Spleen (tissue), 13 donors: ENCODE measurements at places on chromosomes 5 and 9. TPM values are rescaled to one million over a fixed set of nuclear protein-coding genes. Genes with fewer than 3 reads are reported as not detected.

The SV2C gene
- total RNA-seq: 0.09 TPM

The CCDC183 gene
- total RNA-seq: 0.88 TPM

The FAM221B gene
- not detected for total RNA-seq

The CTXN3 gene
- not detected for total RNA-seq

The NKD2 gene
- 52.3 TPM for total RNA-seq

DNA sequence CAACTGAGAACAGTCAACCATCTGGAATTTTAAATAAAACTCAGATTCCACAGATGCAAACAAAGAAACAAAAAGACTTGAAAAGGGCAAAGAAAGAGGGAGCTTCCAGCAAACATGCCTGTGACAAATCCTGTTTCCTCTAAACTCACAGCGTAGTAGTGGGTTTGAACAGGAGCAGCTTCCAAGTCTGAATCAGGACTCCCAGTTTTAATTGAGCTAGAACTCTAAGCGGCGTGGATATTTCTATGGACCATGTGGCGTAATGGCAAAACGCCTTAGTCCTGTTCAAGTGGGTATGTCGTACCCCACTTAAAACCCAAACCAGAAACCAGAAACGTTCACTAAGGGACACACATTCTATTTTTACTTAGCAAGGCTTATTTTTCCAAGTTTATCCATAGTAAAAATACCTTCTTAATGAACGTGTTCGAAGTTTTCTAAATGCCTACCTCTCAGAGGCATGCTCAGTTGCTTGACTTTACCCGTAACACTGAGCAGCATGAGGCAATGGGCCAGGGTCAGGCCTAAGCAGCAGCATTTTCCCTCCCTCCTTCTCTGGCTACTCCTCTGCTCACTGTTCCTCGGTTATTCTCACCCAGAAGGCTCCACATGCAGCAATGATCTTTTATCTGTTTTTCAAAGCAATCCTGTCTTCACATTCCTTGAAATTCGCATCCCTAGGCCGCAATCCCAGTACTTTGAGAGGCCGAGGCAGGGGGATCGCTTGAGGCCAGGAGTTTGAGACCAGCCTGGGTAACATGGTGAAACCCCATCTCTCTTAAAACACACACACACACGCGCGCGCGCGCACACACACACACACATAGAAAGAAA lies 77.9 kb downstream of the FNBP1 start:
- DNase-seq: no peak
- peaks cover 95% of the 10 kb centered on the region for H3K4me1 ChIP-seq
- no peaks in the 10 kb centered on the region for H3K36me3 ChIP-seq
- no peaks in the 10 kb centered on the region for H3K27me3 ChIP-seq

GRCh38 chr5:166123717-166124116 lies 2167.7 kb upstream of the WWC1 start:
- no peaks in the 10 kb centered on the region for H3K36me3 ChIP-seq
- DNase-seq: no peak
- no peaks in the 10 kb centered on the region for H3K27me3 ChIP-seq
- H3K4me3 ChIP-seq: no peak overlapping the region
- no peaks in the 10 kb centered on the region for H3K4me1 ChIP-seq

DNA sequence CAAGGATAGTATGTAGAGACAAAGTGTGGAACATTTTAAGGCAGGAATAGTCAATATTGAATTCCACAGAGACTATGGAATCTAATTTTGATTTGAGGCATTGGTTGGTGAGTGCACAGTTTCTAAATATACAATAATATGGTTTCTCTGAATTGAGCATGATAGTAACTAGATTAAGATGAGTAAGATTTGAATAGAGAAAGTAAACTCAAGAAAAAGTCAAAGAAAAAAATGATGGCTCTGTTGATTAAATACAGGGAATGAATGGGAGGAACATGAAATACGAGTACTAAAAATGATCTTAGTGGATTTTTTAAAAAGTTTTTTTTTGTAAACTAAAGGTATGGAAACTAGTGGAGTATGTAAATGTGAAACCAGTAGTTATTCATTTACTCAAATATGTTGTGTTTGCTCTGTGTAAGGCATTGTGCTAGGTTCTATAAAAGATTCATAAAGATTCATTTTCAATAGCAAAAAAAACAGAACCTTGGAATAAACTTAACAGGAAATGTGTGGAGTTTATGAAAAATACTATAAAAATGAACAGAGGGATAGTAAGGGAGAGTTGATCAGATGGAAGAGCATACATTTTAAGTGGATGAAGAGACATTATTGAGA lies 101.2 kb downstream of the ZCCHC7 start:
- H3K4me3 ChIP-seq: no peak overlapping the region
- H3K4me1 ChIP-seq: no peaks in the 10 kb centered on the region
- H3K27ac ChIP-seq: no peak overlapping the region
- no peaks in the 10 kb centered on the region for H3K36me3 ChIP-seq

GRCh38 chr9:77592476-77592875 lies 55.6 kb downstream of the GNA14 start:
- peaks cover 7% of the 10 kb centered on the region for H3K4me1 ChIP-seq
- H3K27ac ChIP-seq: no peak overlapping the region
- H3K4me3 ChIP-seq: no peak overlapping the region

GRCh38 chr5:142087920-142088679 lies 20.5 kb upstream of the NDFIP1 start:
- H3K4me3 ChIP-seq: no peak overlapping the region
- no peaks in the 10 kb centered on the region for H3K36me3 ChIP-seq
- no peak for DNase-seq
- no peak overlapping the region for H3K27ac ChIP-seq
- no peaks in the 10 kb centered on the region for H3K27me3 ChIP-seq

DNA sequence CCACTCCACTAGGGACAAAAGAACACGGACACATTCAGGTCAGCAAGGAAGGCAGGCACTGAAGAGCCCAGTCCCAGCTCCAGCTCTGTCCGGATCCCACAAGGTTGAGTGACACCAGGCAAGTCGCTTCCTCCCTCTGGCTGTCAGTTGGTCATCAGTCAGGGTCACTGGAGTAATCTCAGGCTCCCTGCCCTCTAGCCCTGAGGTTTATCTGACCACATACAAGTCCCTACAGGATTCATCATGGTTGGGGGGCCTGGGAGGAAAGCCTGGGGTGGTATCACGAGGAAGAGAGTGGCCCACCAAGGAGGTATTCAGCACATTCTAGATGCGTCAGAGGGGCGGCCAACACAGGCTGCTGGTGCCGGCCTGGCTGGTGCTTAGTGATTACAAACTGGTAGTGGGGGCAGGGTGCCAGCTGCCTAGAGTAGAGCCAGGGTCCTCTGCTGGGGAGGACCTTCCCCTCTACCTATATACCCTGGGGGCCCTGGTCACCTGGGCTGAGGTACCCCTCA lies 81.5 kb downstream of the SHB start:
- no peak for DNase-seq
- no peak overlapping the region for H3K4me3 ChIP-seq
- no peaks in the 10 kb centered on the region for H3K36me3 ChIP-seq
- H3K4me1 ChIP-seq: peaks cover 4% of the 10 kb centered on the region

GRCh38 chr5:15604986-15605385 lies 105.0 kb downstream of the FBXL7 start:
- no peak overlapping the region for H3K4me3 ChIP-seq
- no peaks in the 10 kb centered on the region for H3K4me1 ChIP-seq
- H3K27ac ChIP-seq: no peak overlapping the region
- H3K36me3 ChIP-seq: no peaks in the 10 kb centered on the region
- no peak for DNase-seq
- H3K27me3 ChIP-seq: no peaks in the 10 kb centered on the region

DNA sequence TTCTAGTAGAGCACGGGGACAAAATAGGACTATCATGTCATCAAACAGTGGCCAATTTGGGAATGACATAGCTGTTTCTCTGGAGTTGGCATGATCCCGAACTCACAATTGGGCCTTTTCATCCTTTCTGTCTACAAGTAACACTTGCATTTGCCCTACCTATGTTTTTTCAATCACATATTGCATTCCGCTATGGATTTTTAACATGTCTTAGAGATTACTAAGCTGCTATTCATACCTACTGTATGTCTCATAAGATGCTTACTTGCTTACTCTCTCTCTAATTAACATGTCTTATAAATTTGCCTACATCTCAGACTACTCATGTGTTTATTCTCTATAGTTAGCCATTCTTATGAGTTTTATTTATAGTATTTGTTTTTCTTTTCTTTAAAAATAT lies 341.2 kb upstream of the CTNND2 start:
- H3K27ac ChIP-seq: no peak overlapping the region
- no peak for DNase-seq

- H3K27ac ChIP-seq: no peak overlapping the region
- H3K4me1 ChIP-seq: no peaks in the 10 kb centered on the region
- H3K36me3 ChIP-seq: no peaks in the 10 kb centered on the region
- H3K4me3 ChIP-seq: no peak overlapping the region
These were observed 198.9 kb upstream of the SGCD start for GRCh38 chr5:156128026-156128425.

DNA sequence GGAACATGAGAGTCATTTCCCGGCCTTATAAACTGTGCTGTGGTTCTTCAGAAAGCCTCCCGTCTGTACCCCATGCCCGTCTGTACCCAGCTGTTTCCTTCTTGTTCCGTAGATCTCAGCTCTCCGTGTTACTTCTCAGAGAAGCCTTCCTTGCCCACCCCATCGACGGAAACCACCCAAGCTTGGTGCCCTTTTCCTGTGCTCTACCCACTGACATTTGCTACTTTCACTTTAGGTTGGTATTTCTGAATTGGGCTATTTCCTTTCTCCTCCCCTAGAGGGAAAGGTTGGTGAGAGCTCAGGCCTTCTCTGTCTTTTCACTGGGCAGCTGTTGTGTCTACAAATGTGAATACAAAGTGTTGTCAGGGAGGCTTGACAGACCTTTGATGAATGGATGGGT lies 764.5 kb upstream of the ADAMTS16 start:
- H3K4me3 ChIP-seq: no peak overlapping the region
- no peak for DNase-seq
- no peak overlapping the region for H3K27ac ChIP-seq
- H3K27me3 ChIP-seq: no peaks in the 10 kb centered on the region

- H3K27ac ChIP-seq: no peak overlapping the region
- H3K36me3 ChIP-seq: no peaks in the 10 kb centered on the region
- DNase-seq: peak; percentile 45
- no peaks in the 10 kb centered on the region for H3K27me3 ChIP-seq
These were observed 45.3 kb downstream of the PLPP7 start for GRCh38 chr9:131334629-131335367.

GRCh38 chr5:133041910-133042309 lies 9.9 kb upstream of the HSPA4 start:
- H3K36me3 ChIP-seq: no peaks in the 10 kb centered on the region
- H3K4me3 ChIP-seq: no peak overlapping the region
- DNase-seq: no peak
- H3K4me1 ChIP-seq: no peaks in the 10 kb centered on the region
- H3K27me3 ChIP-seq: no peaks in the 10 kb centered on the region

DNA sequence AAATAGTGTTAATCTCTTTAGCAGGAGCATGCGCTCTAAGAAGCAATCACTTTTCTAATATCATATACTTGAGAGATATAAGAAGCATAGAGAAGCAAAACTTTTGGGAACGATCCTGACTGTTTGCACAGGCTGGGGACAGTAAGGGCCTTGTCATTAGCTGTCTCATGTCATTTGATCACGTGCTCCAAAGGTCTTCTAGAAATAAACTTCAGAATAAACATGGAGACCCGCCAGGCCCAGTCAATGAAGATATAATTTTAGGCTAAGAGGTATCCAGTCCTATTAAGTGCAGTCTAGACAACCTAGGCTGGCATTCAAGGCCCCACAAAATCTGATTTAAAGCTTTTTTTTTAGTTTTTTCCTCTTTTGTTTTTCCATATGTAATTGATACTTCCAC lies 111.0 kb upstream of the APC start:
- H3K4me3 ChIP-seq: no peak overlapping the region
- no peak for DNase-seq
- H3K36me3 ChIP-seq: no peaks in the 10 kb centered on the region
- no peak overlapping the region for H3K27ac ChIP-seq

GRCh38 chr9:124020520-124021384 lies 9.2 kb downstream of the LHX2 start:
- H3K4me1 ChIP-seq: no peaks in the 10 kb centered on the region
- no peaks in the 10 kb centered on the region for H3K36me3 ChIP-seq
- peaks cover 87% of the 10 kb centered on the region for H3K27me3 ChIP-seq
- DNase-seq: no peak
- H3K27ac ChIP-seq: no peak overlapping the region

GRCh38 chr5:6195711-6196358 lies 182.5 kb downstream of the MED10 start:
- no peak overlapping the region for H3K4me3 ChIP-seq
- no peak for DNase-seq
- no peaks in the 10 kb centered on the region for H3K27me3 ChIP-seq
- no peaks in the 10 kb centered on the region for H3K4me1 ChIP-seq
- H3K27ac ChIP-seq: no peak overlapping the region
- H3K36me3 ChIP-seq: no peaks in the 10 kb centered on the region

GRCh38 chr9:121601194-121601593 lies 50.2 kb upstream of the DAB2IP start:
- no peak for DNase-seq
- no peak overlapping the region for H3K27ac ChIP-seq
- H3K4me1 ChIP-seq: peaks cover 7% of the 10 kb centered on the region
- H3K27me3 ChIP-seq: peaks cover 73% of the 10 kb centered on the region
- H3K36me3 ChIP-seq: no peaks in the 10 kb centered on the region
- no peak overlapping the region for H3K4me3 ChIP-seq

DNA sequence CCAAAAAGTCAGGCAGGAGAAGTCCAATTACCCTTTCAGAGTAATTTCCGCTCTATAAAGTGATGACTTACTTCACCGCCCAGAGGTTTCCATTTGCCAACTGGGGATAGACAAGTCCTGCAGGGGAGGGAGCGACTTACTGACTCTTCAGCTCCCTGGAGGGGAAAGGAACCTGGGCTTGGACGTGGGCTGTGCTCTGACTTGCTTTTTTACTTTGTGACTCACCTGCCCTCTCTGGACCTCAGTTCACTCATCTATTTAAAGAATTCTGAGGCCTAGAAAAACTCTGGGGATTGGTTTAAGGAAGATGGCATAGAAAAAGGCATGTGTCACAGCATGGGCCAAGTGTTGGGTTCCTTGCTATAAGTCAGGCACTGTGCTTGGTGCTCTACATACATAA lies 180.4 kb upstream of the TRIM32 start:
- no peak overlapping the region for H3K4me3 ChIP-seq
- H3K27me3 ChIP-seq: no peaks in the 10 kb centered on the region
- H3K4me1 ChIP-seq: no peaks in the 10 kb centered on the region
- DNase-seq: no peak
- no peak overlapping the region for H3K27ac ChIP-seq
- no peaks in the 10 kb centered on the region for H3K36me3 ChIP-seq

GRCh38 chr5:170632985-170633234 lies 129.1 kb downstream of the KCNIP1 start:
- peak; percentile 87 for DNase-seq
- H3K4me1 ChIP-seq: peaks cover 5% of the 10 kb centered on the region
- peak overlapping the region; percentile 79 for H3K27ac ChIP-seq
- peaks cover 16% of the 10 kb centered on the region for H3K27me3 ChIP-seq
